Fibroblast of the aortic adventitia (primary cell): ENCODE measurements at places on chromosomes 4 and X.

DNA sequence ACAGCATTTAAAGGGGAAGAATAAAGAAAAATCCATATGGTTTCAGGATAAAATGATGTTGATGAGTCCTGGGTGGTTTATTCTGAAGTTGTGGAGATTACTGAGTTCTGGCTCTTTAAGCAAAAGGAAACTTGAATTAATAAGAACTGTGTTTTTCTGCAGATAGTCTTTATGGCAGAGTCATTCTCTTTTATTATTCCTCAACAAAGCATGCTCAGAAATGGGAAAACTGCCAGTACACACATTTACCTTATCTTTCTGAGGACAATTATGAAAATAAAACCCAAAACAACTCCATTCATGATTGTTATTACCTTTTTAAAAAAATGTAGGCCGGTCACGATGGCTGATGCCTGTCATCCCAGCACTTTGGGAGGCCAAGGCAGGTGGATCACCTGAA, 58.5 kb downstream of the ADD1 start:
- DNase-seq, result peak; percentile 63

DNA sequence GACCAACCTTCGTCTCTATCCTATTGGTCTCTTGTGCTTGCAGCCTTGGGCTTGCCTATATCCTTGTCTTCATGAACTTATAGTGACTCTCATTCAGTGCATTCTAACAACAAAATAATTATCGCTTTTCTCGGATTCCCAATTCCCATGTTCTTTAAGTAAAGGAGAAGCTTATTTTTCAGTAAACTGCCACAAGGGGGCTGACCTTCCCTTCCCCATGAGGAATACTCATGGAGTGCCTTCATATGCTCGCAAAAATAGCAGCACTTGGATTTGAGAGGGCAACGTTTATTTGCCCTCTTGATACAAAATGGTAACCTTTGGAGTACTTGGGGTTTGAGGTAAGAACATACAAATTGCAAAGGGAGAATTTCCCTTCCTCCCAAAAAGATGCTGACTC, 183.2 kb upstream of the TENT5D start:
- peak; percentile 22 for DNase-seq

- no peak for DNase-seq
Observed at GRCh38 chr4:82594456-82594855, 32.7 kb upstream of the TMEM150C start.

- DNase-seq, result peak; percentile 26
Observed at GRCh38 chr4:3248811-3249661, at the start of gene MSANTD1. TSS of gene MSANTD1 (plus strand) at chr4:3249159. CDS start at chr4:3249223, 64 bp downstream.

DNA sequence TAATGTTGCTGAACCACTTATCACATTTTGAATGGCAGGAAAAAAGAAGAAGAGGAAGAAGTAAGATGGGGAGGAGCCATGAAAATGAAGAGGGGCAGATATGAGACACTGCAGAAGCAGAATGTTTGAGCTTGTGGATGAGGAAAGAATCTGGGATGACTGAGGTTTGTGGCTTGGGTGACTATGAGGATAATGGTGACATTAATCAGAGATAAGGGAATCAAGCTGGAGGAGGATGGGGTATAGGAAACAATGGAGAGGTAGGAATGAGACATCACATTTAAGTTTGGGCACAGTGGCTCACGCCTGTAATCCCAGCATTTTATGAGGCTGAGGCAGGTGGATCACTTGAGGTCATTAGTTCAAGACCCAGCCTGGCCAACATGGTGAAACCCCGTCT, 19.1 kb upstream of the PHF8 start:
- no peak for DNase-seq

GRCh38 chr4:167359711-167360110, 125.4 kb upstream of the SPOCK3 start:
- no peak for DNase-seq

- DNase-seq, result no peak
Observed at GRCh38 chrX:110786486-110786885, 9.1 kb downstream of the CHRDL1 start.

- DNase-seq, result no peak
Observed at GRCh38 chr4:150768497-150768896, 186.5 kb downstream of the MAB21L2 start.

- no peak for DNase-seq
Observed at GRCh38 chr4:105162123-105162796, 15.6 kb downstream of the TET2 start.

DNA sequence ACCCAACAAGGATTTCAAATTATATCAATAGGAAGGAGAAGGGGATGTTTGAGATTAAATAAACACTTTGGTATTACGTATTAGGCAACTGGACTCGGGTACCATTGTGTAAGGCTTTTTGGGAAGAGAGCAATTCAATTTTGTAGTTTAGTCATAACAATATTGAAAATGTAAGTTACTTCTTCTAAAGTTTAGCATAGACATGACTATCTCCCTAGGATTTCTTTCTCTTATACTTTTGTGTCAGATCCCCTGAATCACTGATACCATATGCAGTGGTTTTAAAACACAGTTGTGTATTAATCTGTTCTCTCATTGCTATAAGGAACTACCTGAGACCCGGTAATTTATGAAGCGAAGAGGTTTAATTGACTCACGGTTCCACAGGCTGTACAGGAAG, 123.8 kb upstream of the FAM9C start:
- DNase-seq, result no peak

- peak; percentile 45 for DNase-seq
Observed at GRCh38 chrX:21683941-21684340, 25.8 kb upstream of the KLHL34 start.

- DNase-seq, result no peak
Observed at GRCh38 chrX:56231537-56232090, 542 bp upstream of the KLF8 start.

DNA sequence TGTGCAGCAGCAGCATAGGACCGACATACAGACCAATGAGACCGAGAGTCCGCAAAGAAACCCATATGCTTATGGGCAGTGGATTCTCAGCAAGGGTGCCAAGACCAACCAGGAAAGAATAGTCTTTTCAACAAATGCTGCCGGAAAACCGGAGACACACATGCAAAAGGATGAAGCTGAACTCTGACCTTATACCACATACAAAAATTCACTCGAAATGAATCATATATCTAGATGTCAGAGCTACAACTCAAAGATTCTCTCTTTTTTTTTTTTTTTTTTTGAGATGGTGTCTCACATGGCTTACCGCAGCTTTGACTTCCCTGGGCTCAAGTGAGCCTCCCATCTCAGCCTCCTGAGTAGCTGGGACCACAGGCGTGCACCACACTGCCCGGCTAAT, 16.0 kb upstream of the MXD4 start:
- DNase-seq, result no peak

DNA sequence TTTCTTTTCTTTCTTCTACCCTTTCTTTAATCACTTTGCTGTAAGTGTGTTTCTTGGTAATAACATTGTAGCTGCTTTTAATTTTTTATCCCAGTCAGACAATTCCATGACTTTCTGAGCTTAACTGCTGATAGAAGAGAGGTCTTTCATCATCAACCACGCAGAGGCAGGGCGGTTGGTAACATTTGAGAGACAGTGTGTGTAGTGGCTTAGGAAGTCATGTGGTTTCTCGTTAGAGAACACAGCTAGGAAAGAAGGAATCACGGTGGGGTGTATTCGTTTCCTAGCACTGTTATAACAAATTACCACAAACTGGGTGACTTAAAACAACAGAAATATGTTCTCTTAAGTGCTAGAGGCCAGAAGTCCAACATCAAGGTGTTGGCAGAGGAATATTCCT, 11.5 kb downstream of the PRPS2 start:
- no peak for DNase-seq

GRCh38 chrX:147884958-147885357, 26.8 kb upstream of the FMR1 start:
- no peak for DNase-seq

DNA sequence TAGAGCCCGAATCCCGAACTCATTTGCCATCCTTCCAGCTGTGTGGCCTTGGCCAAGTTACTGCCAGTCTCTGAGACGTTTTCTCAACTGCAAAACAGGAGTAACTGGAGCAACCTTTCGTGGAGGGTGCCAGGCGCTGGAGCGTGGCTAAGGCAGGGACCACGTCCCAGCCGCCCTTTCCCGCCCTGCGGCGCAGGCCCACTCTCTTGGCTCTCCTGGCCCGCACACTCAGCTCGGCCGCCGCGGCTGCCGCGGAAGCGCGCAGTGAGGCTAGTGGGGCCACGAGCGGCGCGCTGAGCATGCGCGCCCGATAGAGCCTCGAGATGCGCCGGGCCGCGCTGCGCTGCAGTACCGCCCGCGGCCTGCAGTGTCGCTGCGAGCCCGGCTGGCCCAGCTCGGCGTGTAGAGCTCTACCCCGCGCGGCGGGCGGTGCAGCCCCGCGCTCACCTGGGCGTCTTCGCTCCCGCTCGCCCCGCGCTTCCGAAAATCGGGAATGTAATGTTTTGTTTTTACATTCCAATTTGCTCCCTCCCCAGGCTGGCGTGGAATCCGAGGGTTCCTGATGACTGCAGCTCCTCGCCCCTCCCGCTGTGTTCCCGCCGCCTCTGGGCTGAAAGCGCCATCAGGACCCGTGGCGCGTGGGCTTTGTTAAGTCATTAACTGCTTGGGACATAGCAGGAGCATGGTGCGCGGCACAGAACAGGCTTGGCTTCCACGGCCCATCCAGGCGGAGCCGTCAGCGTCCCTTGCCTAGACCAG, 4.0 kb upstream of the ZNF518B start:
- DNase-seq, result peak; percentile 45

- DNase-seq, result peak; percentile 46
Observed at GRCh38 chr4:71020611-71021010, 27.2 kb downstream of the DCK start.

- DNase-seq, result no peak
Observed at GRCh38 chr4:86809809-86810208, 39.4 kb downstream of the SLC10A6 start.

- no peak for DNase-seq
Observed at GRCh38 chrX:154661170-154661569, 7.8 kb upstream of the CTAG2 start.

DNA sequence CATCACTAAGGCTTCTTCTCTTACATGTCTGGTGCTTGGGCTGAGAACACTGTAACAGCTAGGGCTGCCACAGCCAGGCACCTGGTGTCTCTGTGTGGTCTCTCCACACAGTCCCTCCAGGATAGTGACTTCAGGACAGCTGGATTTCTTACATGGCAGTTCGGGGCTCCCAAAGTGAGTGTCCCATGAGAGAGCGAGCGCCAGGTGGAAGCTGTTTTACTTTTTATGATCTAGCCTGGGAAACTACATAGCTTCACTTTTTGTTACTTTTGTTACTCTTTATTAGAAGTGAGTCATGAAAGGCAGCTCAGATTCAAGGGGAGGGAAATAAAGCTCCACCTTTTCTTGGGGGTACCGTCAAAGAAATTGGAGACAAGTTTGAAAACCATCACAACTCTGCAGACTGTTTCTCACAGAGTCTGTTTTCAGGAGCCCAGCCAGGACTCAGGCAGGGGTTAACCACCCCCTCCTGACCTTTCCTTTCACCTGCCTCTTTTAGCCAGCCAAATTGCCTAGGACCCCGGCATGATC, 373.0 kb downstream of the MID1IP1 start:
- no peak for DNase-seq

GRCh38 chr4:189092581-189092980, 848.1 kb upstream of the FRG1 start:
- no peak for DNase-seq

DNA sequence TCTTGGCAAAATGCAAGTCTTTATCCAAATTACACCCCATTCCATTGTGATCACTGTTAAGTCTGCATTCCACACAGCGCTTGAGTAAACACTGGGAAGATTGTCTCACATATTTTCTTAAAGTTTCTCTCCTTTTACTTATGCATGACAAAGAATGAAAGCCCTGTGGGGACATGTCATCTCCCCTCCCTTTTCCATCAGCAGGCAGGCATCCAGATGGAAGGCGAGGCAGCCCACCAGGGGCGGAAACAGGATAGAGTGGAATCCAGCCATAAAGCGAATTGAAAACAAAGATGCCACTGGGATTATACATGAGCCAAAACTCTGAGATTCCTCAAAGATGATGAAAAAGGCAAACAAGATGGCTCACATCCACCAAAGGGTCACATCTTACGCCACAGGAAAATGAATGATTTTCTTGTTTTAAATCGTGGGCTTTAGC, 78.2 kb downstream of the AFAP1 start:
- peak; percentile 99 for DNase-seq

- peak; percentile 42 for DNase-seq
Observed at GRCh38 chr4:13399257-13399656, 84.9 kb downstream of the RAB28 start.

DNA sequence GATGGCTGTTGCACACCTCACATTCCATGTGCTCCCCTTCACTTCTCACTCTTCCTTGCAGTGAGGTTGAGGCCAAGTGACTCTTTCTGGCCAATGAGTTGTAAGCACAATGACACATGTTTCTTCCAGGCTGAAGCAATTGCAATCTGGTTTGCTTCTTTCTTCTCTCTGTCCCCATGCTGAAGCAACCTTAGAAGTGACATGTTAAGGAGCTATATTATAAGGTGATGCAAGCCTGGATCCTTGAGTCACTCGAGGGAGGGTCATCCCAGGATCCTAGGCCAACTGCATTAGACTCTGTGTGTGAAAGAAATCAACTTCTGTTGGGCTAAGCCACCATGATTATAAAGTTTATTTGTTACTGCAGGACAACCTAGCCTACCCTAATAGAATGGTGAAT, 45.5 kb upstream of the HS3ST1 start:
- no peak for DNase-seq

DNA sequence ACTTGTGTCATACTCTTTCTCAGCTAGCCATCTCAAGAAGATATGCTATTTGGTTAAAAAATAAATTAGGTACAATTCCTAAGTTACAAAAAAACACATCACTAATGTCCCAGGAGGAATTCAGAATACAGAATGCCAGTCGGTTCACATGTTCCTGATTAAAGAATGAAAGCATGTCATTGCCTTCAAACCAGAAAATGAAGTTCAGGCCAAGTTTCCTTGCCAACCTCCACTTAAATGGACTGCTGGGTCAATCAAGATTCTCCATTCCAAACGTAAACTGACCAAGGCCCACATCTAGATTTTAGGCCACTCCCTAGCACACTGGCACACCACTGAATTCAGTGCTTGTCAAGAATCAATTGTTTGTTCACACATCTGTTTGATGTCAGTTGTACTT, 6.5 kb downstream of the PIGA start:
- DNase-seq, result peak; percentile 13

GRCh38 chr4:153166716-153167501, 37.3 kb upstream of the TRIM2 start:
- DNase-seq, result peak; percentile 66

- no peak for DNase-seq
Observed at GRCh38 chrX:40423299-40423698, 157.5 kb upstream of the ATP6AP2 start.

GRCh38 chrX:148466292-148466691, 34.1 kb upstream of the AFF2 start:
- DNase-seq, result no peak

DNA sequence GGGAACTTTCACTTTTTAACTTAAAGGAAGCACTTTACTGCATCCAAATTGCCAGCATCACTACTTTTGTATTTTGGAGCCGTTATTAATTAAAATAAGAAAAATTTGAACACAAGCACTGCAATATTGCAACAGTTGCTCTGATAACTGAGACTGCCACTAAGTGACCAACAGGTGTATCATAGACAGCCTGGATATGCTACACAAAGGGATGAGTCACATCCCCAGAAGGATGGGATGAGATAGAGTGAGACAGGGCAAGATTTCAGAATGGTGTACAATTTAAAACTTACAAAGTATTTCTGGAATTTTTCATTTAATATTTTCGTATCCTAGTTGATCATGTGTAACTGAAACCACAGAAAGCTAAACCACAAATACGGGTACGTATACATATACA, 204.1 kb downstream of the MAPK10 start:
- DNase-seq, result no peak
